ENCODE measurements at places on chromosomes 16 and 17.

DNA sequence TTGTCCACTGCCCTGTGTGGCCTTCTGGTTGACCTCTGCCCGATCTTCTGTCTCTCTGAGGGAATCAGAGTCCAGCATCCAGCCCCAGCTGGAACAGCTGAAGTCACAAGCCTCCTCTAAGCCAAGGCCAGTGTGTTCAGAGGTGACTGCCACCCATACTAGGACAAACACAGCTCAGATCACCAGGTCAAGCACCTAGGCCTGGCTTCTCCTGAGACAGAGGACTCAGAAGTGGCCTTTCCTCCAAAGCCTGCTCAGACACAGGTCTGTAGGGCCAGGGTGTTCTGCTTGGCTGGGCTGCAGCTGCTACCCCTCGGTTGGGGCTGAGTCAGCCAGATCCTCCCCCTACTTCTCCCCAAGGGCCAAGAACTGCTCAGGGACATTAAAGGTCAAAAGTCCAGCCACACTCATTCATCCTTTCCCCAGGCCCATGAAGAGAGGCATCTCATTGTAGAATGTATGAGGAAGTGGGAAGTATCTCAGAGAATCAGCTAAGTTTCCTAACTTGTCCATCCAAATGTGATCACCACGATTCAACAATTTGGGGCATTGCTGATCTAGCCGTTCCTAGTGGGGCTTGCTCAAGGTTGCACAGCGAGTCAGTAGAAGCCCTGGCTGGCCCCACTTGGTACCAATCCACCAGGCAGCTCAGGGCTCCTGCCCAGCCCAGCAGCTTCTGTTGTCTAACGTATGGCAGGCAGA, 7.6 kb downstream of the SLC46A1 start:
- no peak for DNase-seq

DNA sequence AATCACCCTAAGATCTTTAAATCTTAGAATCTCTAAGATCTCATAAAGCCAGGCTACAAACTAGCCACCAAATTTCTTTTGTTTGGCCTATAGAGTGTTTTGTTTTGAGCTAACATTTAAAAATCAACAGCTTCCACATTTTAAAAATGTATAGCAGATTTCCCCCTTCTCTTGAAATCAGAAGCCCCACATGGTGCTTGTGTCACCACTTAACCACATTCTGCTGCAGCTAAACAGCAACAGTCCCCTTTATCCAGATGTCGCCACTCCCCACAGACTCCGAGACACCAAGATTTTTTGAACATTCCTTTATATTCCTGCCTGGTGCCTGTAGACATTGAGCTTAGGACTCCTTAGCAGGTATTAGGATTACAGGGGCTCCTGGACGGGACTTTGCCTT, 16.0 kb downstream of the GUCY2D start:
- DNase-seq: no peak

- DNase-seq: no peak
Observed at GRCh38 chr17:74736513-74737298, at the start of gene RAB37. RAB37 (plus strand) TSS chr17:74737256; CDS start chr17:74737273, 17 bp downstream.

GRCh38 chr16:67703626-67704025, 15.5 kb downstream of the GFOD2 start:
- DNase-seq: no peak

DNA sequence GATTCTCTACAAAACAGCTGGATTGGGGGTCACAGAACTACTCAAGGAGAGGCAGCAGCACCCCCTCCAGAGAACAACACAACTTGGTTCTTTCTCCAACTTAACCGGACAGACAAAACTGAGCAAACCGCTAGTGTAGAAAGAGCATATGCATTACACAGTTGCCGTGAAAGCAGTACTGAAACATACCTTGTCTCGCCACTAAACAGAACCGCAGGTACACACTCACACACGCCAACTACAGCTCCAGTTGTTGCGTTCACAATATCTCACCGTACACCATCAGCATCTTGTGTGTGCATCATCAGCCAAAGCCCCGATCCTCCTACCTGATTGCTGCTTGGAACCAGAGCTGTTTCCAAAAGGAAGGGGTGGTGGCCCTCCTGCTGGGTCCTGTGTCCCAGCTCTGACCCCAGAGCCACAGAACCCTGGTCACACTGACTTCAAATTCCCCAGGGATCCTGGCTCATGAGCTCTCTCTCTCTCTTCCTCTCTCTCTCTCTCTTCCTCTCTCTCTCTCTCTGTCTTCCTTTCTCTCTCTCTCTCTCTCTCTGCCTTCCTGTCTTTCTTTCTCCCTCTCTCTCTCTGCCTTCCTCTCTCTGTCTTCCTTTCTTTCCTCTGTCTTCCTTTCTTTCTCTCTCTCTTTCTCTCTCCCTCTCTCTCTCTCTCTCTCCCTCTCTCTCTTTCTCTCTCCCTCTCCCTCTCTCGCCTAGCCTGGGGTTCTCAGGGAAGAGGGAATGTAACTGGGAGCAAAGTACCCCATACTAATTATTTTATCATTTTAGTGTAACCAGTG, 8.4 kb downstream of the PIMREG start:
- no peak for DNase-seq

DNA sequence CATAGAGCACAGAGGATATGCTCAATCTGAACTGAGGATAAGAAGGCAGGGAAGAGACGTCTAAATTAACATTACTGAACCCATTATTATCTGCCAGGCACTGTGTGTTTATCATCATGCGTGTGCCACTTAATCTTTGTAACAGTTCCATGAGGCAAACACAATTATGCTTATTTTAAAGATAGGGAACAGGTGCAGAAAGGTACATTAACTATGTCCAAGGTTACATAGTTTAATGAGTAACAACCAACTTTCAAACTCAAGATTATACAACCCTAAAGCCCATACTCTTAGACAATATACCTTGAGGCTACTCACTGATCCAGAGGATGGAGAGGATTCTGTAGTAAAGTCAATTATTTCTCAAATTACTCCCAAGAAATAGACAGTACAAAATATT, 43.2 kb downstream of the STH start:
- DNase-seq: no peak

GRCh38 chr17:40452216-40452787, 9.1 kb downstream of the IGFBP4 start:
- peak; percentile 83 for DNase-seq

GRCh38 chr16:16992975-16993765, 477.6 kb downstream of the XYLT1 start:
- DNase-seq: no peak

- no peak for DNase-seq
Observed at GRCh38 chr17:20159406-20160069, 150.4 kb downstream of the SPECC1 start.

GRCh38 chr17:26963163-26963503, 330.8 kb upstream of the WSB1 start:
- no peak for DNase-seq

DNA sequence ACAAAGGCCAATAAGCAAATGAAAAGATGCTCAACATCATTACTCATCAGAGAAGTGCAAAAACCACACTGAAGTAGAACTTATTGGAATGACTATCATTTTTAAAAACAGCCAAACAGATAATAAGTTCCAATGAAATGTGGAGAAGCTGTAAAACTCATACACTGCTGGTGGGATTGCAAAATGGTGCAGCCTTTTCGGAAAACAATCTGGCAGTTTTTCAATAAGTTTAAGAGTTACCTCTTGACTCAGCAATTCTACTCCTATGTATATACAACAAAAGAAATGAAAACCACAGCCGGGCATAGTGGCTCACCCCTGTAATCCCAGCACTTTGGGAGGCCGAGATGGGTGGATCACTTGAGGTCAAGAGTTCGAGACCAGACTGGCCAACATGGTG, 49.3 kb downstream of the AKAP10 start:
- DNase-seq: no peak

DNA sequence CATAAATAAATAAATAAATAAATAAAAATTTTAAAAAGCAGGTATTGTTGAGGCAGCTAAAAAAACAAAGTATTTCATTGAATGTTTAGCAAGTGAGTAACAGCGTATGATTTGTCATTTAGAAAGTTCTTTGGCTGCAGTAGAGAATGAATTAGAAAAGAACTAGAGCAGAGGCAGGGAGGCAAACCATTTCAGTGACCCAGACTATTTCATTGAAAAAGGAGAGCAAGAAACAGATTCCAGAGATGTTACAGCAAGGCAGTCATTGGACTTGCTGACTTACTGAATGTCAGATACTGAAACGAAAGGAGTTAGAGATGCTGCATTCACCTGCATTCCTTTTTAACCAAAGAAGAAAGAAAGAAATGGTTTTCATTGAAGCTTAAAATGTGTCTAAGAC, 105.5 kb upstream of the HLF start:
- DNase-seq: no peak

DNA sequence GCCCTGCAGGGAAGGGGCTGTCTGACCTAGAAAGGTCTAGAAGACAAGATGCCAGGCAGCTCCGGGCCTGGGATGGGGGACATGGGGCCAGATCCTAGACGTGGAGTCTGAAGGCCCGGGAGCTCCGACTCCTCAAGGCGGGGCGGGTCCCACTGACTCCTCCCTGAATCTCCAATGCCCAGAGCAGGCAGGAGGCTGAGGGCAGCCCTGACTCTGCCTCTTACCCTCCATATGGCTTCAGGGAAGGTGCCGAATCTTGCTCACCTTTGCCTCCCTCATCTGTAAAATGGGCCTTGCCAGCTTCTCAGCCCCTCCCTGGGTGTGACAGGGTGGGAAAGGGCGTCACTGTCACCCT, 14.8 kb downstream of the VASN start:
- DNase-seq: no peak

GRCh38 chr16:81885976-81886586, 107.0 kb downstream of the PLCG2 start:
- no peak for DNase-seq

DNA sequence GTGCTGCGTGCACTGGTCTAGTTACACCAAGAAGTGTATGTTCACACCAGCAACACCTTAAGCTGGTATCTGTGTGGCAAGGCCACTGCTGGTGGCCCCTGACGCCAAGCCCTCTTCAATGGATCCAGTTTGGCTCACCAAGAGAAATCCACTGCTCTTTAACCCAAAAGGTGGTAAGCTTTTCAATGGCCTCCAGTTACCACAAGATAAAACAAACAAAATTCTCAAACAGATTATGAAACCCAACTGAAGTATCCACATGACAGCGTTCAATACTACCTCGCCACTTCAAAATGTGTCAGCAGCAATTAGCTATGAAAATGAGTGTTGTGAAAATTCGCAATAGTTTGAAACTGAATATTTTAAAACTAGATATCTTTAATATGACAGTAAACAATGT, 96.5 kb upstream of the AKTIP start:
- DNase-seq: no peak

DNA sequence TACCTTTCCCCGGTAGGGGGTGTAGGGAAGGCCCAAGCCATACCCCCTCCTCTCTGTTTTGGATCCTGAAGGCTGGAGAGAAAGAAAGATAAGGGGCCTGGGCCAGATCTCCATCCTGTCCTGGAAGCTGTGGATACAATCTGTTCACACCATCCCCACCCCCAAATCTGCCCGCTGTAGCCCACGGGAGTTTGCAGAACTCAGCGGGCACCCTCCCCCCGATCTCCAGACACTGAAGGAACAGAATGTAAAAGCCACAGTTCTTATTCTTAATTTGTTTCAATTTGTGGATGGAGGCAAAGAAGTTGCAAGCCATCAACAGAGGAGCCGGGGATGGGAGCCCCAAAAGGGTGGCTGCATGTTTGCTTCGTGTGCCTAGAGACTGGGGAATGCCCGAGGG, 27.2 kb downstream of the GJD3 start:
- no peak for DNase-seq

- no peak for DNase-seq
Observed at GRCh38 chr16:29192329-29193247, 207.7 kb downstream of the LAT start.

GRCh38 chr16:84742641-84743092, 42.9 kb downstream of the USP10 start:
- no peak for DNase-seq

- DNase-seq: no peak
Observed at GRCh38 chr16:86090461-86091170, 191.7 kb downstream of the IRF8 start.

GRCh38 chr16:87342978-87343752, 26.0 kb upstream of the C16orf95 start:
- DNase-seq: no peak

DNA sequence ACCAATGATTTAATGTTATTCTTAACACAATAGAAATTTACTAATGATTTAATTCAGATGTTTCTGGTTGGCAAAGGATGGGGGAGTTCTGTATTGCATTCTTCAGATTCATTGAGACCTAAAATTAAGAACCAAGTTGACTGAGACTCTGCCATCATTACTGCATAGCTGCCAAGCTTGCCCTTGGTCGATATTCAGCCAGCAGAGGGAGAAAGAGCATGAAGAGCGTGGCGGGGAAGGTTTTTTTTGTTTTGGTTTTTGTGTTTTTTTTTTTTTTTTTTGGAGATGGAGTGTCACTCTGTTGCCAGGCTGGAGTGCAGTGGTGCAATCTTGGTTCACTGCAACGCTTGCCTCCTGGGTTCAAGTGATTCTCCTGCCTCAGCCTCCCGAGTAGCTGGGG, 659.4 kb upstream of the EEF2KMT start:
- DNase-seq: no peak

DNA sequence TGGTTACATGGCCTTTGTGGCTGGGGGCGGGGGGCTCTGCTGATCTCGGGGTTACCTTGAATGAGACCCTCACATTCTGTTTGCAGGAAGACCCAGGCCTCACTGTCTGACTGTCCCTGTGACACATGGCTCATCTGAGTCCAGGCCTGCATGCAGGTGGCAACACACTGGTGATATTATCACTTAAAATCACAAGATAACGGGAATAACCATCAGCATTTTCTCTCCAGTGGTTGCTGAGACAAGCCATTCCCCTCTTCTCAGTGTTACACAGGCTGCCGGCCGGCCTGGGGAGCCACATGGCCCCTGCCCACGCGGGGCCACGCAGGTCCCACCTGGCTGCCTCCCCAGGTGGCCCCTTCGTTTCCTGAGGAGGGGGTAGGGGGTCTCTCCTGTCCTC, 197.6 kb downstream of the ENGASE start:
- DNase-seq: no peak

GRCh38 chr16:1745181-1745899, 26.0 kb downstream of the NME3 start:
- peak; percentile 38 for DNase-seq

DNA sequence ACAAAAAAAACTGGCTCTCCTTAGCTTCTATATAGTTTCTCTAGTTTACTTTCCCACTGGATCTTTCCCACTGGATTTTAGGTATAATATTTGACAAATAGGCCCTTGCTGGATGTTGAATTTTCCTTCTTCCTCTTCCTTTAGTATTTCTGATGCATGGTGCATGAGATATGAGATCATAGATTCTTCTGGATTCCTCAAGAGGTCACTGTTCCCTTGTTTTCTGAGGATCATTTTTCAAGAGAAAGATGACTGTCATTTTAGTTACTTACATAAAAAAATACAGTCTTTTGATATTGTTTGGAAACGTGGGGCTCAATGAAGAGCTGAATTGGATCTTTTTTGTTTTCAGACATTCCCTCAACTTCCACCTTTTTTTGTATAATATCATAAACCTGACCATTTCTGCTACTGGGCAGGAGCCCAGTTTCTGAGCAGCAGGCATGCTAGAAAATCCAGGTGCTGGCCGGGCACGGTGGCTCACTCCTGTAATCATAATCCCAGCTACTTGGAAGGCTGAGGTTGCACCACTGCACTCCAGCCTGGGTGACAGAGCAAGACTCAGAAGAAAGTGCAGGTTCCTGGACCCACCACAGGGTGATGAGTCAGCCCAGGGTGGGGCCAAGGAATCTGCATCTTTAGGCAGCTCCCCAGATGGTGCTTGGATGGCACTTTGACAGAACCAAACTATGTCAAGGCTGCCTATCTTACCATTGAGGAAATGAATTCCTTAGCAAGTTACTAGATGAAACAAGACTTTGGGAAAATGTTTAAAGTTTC, 70.3 kb downstream of the SDR42E1 start:
- DNase-seq: peak; percentile 31
